ENCODE measurements at places on chromosomes 7 and 10.
A peak's percentile ranks its signal among the peaks of the same experiment; 100 is the strongest.

- DNase-seq: no peak
Measured at GRCh38 chr10:118467200-118467599, 125.1 kb upstream of the FAM204A start.

DNA sequence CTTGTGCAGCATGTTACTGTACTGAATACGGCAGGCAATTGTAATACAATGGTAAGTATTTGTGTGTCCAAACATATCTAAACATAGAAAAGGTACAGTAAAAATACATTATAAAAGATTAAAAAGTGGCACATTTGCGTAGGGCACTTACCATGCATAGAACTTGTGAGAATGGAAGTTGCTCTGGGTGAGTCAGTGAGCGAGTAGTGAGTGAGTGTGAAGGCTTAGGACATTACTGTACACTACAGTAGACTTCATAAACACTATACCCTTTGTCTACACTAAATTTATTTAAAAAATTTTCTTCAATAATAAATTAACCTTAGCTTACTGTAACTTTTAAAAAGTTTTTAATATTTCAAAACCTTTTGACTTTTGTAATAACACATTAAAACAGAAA is 37.5 kb downstream of the BPGM start:
- DNase-seq: no peak

DNA sequence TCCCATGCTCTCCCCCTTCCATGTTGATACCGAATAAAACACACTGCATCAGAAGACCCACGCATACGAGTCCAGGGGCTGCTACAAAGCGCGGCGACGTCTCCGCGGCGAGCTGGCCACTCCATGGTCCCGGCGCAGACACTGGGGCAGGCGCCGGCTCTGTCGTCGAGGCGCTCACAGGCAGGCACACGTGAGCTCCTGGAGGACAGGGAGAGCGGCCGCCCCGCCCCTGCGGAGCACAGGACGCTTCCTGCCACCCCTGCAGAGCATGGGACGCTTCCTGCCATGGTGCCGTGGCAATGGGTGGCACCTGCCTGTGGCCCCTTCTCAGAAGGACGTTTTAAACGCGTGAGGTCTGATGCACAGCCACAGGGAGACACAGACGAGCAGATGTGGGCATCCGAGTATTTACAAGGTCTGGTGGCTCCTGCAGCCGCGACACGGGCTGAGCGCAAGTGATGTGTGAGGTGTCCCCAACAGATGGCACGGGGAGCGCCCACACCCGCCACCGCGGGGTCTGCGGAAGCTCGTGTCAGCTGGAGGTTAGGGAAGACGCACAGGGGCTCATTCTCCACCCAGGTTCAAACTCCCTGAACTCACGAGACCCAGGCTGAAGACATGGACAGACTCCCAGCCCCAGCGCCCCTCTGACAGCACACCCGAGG is 21.4 kb upstream of the GPR146 start:
- no peak for DNase-seq

DNA sequence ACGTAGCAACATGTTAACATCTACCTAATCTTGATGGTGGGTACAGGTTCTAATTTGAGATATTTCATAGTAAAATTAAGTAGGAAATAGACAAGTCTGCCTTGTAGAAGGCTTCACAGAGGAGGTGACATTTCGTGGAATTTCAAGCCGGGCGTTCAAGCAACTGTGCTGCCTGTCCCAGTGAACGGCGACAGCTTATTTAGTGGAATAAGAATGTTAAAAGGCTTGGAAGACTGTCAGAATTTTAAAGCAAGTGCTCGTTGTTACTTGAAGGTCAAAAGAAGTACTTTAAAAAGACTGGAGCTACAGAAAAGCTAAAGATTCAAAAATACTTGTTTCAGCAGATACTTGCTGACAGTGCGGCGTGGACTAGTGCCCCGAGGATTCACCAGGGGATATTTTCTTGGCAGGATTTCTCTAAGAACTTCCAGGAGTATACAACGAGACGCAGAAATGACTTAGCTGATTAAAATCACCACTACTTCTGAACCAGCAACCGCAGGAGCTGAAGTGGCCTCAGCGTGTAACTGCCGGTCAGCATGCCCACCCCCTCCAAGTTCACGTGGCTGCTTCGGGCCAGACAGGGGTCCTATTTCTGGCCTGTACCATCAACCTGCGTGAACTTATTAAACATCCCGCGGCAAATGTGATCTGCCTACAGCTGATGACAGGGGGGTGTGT is 46.5 kb downstream of the CTBP2 start:
- peak; percentile 77 for DNase-seq

- DNase-seq: no peak
Measured at GRCh38 chr7:153835712-153836265, 216.4 kb upstream of the DPP6 start.

GRCh38 chr7:134902058-134902457 is 84.2 kb upstream of the AGBL3 start:
- DNase-seq: no peak

GRCh38 chr7:79377097-79377496 is 76.4 kb downstream of the MAGI2 start:
- DNase-seq: no peak

- no peak for DNase-seq
Measured at GRCh38 chr7:25544254-25544653, 316.0 kb upstream of the NPVF start.

DNA sequence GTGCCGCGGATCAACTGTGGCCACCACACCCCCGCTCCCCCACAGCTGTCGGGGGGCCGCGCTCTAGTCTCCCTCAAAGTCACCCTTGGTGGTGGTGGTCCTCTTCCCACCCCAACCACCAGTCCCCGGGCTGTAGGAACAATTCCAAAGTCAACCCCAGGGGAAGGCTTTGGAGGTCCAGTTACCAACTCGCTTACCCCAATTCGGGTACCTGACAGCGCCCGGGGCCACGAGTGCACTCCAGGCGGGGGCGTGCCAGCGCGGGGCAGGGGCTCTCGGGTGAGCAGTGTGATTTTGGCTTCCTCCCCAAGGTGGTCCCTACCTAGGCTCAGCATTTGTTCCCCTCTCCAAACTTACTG is 584 bp upstream of the ZMIZ1 start:
- no peak for DNase-seq

- no peak for DNase-seq
Measured at GRCh38 chr7:100372256-100372655, 1.0 kb upstream of the PILRA start.

GRCh38 chr7:24757353-24758275 is at the start of gene GSDME:
GSDME (minus strand) TSS chr7:24757464; CDS start chr7:24749774, 7,690 bp downstream.
- DNase-seq: peak; percentile 43

GRCh38 chr7:39709768-39710311 is 86.5 kb downstream of the RALA start:
- DNase-seq: peak; percentile 81

DNA sequence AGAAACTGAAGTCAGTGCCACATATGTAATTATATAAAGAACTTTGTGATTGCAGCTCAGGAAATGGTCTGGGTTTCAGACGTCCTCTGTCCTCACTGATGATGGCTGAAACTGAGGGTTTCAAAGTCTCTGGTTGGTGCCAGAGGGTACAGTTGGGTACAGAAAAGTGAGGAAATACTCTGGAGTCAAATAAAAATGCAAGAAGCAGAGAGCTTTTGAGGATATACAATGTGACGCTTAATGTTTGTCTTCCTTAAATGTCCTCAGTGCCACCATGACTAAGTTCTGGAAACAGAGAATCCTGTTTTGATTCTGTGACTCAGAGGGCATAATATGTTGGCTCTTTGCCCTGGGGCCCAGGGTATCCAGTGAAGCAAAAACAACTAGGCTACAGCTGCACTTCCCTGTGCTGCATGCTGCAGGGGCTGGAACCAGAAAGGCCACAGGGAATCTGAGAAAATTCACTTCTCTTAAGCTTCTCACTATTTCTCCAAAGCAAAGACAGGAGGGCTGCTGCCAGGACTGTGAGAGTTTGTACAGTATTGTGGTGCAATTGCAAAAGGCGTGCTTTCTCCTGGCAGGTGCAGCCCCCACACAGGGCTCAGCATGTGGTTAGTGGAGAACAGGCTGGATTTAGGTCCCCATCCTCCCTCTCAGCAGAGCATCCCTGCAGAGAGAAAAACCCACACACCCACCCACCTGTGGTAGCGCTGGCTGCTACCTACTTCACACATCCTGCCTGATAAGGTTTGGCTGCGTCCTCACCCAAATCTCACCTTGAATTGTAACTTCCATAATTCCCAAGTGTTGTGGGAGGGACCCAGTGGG is 169.5 kb upstream of the SVIL start:
- DNase-seq: peak; percentile 87

DNA sequence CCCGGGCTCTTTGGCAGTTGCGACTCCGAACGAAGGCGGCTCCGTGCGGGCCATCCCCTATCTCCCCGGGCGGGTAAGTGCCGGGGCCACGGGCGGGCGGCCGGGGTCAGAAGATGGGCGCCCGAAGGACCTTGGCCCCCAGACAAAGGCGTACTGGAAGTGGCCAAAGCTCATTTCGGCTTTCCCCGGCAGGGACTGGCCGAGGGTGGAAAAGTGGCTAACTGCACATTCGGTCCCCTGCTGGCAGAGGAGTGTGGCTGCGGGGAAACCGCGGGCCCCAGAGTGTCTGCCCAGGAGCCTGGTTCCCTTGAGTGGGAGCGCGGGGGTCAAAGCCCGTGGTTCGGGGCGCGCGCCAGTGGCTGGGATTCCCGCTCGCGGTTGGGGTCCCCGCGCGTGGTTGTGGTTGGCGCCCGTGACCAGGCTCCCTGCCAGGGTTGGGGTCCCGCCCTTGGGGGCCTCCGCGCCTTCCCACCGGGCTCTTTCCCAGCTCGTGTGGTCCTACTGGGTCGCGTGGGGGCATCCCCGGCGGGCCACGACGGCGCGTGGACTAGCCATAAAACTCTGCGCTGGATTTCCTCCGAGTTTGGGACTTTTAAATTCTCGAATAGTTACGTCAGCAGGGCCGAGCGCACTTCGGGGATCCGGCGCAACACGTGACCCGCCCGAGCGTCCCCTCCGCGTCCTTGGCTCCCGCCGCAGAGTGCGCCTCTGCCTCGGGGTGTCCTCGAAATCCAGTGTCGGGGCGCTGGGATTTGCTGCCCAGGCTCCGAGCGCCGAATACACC is 124.4 kb downstream of the TACC2 start:
- peak; percentile 48 for DNase-seq

GRCh38 chr10:1256432-1256725 is 200.2 kb downstream of the WDR37 start:
- no peak for DNase-seq

DNA sequence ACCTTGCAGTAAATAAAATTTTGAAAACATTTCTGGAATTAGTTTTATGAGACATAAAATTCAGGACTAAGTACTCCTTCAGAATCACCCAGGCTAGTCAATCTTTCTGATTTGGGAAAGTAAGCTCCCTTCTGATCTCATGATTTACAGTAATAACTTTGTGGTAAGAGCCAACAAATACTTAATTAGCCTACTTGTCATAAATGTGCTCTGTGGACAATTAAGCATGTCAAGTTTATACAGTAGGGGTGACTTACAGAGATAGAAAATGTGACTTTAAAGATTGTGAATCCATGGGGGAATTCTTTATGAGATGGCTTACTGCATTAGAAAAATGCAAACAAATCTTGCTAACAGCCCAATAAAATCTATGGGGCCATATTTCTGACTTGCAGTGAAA is 616.9 kb upstream of the GHITM start:
- DNase-seq: peak; percentile 77

DNA sequence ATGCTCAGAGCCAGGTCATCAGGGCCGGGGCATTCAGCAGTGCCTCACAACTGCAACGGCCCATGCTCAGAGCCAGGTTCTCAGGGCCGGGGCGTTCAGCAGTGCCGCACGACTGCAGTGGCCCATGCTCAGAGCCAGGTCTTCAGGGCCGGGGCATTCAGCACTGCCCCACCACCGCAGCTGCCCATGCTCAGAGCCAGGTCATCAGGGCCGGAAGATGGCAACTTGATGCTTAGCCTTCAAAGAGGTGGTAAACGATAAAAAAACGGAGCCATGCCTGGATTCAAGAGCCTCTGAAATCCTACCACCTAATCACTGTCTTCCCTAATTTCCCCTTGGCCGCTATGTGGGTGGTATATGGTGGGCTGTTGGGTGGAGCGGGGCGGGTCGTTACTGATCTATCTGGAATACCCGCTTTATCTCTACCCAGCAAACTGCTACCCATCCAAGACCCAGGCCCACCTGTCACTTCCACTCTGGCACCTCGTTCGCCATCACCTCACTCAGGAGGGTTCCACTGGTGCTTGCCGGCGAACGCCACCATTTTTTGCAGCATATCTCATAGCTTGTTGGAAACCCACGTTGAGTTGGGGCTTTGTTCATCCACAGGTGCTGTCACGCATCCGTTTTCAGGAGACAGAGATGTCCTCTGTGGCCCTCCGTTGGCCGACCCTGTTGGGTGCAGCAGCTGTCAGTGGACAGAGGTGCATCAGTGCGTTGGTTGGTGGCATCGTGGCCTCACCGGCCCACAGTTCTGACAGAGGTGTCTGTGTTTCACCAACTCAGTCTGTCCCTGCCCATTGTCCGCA is 221.1 kb downstream of the EBF3 start:
- no peak for DNase-seq

- DNase-seq: peak; percentile 34
Measured at GRCh38 chr7:140649556-140650205, 9.1 kb upstream of the DENND2A start.

DNA sequence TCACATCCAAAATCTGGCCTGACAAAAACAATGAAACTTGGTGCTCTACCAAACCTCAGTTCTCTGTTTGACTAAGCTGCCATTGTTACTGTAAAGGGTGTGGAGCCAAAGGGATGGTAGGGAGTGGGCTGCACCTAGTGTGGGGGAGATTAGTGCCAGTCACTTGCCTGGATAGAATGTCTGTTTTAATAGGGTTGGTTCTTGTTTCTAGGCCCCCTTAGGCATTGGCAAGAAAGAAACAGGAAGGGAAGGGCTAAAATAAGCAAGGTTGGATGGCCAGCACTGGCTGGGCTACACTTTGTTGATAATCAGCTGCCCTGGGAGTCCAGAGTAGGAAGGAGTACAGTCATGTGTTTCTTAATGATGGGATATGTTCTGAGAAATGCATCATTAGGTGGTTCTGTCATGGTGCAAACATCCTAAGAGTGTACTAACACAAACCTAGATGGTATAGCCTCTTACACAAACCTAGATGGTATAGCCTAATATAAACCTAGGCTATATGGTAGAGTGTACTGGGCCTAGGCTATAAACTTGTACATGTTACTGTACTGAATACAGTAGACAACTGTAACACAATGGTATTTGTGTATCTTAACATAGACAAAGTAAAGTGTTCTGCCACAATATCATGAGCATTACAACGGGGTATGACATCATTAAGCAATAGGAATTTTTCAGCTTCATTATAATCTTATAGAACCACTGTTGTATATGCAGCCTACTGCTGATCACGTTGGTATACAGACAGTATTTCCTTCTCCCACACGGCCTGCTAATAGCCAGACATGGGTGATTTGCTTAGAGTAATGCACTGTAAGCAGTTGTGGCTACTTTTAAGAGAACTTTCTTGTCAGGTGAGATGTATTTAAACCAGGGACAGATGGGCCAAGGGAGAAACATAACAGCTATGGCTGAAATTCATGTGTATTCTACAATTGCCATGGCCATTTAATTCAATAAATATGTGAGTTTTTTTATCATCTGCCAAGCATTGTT is 15.4 kb downstream of the BBIP1 start:
- no peak for DNase-seq

DNA sequence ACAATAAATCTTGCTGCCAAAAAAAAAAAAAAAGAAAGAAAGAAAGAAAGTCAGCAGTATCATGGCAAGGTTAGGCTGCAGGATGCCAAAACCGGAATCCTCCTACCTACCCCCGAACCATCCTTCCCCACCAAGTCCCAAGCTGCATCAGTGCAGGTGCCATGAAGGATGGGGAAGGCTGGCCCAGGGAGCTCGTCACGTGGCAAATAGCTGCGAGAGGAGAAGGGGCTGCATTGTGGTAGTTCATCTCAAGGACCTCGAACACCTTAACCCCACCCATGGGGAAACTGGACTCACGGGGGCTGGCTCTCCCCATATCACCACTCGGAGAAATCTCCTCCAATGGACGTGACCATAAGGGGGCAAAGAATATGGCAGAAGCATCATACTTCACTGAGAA is 86.2 kb downstream of the TACC2 start:
- no peak for DNase-seq

All from astrocyte (in vitro differentiated cells and primary cell).